ENCODE measurements at places on chromosomes 5 and 9.

- no peak for DNase-seq
Measured at GRCh38 chr5:73454379-73455036, 5.9 kb upstream of the FOXD1 start.

- DNase-seq = no peak
Measured at GRCh38 chr9:84062538-84062937, 81.9 kb downstream of the RMI1 start.

DNA sequence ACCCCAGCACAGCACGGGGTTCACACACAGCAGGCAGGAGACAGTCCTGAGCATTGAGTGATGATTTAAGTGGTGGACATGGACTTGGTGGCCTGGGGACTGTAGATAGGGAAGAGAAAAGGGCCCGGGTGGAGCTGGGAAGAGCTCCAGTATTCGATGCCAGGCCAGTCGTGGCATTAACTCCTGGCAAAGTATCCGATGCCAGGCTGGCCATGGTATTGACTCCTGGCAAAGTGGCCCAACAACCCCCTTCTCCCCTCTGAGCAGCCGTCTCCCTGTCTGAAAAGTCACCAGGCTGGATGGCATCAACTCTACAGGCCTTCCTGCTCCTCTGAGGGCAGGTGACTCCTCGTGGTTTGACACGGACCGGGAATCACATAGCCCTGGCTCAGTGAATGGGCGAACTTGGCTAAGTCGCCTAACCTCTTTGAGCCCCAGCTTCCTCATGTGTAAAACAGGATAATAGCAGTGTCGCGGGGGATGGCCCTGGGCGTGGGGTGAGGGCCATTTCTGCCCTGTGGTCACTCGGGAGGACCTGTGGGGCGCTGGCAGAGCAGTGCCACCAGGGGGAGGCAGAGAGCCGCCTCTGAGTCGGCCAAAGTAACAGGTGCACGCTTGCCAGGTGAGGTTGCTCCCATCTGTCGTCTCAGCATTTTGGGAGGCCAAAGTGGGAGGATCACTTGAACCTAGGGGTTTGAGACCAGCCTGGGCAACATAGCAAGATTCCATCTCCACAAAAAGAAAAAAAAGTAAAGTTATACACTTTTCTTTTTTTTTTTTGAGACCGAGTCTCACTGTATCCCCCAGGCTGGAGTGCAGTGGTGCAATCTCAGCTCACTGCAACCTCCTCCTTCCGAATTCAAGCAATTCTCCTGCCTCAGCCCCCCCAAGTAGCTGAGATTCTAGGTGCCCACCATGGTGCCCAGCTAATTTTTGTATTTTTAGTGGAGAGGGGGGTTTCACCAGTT, 5.7 kb upstream of the SEC16A start:
- no peak for DNase-seq

DNA sequence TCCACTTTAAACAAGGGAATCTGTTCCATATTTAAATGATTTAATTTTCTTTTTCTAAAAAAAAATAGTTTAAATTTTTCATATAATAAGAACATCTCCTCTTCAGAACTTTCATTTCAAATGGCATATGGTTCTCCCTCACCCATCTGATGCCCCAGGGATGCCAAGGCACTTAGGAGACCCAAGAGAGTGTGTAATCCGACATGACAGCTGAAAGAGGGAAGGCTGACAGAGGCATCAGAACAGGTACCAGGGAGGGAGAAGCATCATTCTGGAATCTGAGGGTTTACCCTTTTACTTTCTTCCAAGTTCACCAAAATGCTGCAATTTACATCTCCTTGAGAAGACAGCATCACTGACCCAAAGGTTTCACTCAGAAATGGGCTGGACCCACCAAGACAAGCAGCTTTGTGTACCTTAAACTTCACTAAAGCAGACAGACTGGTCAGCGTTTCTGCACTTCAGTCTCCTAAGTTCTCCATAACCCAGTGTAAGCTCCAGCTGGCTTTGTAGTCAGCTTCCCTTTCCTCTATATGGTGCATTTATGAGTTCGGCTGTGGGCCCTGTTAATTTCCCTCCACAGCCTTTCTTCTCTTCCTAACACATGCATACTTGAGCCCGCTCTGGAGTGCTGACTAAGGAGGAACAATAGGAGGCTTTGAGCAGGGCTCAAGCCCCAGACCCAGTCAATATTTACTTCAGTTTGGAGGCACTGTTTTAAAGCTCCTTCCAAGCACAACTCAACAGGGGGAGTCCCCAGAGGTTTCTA, 17.7 kb downstream of the EFNA5 start:
- no peak for DNase-seq

DNA sequence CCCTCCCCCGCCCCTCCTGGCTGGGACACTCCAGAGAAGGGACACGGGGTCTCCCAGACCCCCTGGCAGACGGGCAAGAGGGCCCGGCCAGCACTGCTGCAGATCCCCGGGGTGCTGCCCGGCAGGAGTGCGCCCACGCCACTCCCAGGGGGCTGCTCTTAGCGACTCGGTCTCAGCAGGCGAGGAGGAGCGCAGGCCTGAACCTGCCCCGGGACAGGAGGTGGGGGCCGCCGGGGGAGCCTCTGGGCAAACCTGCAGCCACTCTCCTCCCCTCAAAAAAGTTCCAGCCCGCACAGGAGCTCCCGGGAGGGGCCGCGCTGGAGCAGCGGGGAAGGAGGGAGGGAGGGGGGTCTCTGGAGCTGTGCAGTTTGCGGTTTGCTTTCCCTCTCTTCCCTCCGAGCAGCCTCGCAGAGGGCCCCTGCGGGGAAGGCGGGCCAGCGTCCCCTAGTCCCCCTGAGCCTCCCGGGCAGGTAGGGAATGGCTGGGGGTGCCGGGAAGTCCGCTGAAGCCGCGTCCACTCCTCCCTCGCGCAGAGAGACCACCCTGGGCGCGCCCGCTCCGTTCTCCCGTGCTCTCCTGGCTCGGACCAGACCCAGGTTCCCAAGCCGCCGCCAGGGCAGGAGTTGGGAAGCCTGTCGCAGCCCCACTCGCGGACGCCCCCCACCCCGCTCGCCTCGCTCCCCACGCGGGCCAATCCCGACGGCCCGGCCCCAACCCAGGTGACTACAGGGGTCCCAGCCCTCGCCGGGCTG, 44.2 kb downstream of the NACC2 start:
- no peak for DNase-seq

- DNase-seq = no peak
Measured at GRCh38 chr5:7925961-7926695, 57.2 kb downstream of the MTRR start.

GRCh38 chr9:113598451-113598850, 134.9 kb downstream of the RGS3 start:
- no peak for DNase-seq

DNA sequence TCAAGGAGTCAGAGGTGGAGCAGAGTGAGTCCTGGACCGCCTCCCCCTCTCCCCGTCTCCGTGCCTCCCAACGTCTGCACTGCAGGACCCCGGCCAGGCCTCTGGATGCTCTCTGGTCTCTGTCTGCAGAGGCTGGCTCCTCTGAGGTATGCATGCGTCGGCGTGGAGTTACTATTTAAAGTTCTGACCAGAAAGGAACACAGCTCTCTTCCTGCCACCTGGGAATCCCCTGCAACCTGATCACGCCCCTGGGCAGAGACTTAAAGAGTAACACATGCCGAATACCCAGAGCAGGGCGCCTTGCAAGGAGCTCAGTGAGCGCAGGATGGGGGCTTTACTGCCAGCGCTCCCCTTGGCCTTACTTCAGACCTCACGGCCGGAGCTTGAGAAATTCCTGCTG, 16.0 kb downstream of the ANXA6 start:
- DNase-seq = no peak

DNA sequence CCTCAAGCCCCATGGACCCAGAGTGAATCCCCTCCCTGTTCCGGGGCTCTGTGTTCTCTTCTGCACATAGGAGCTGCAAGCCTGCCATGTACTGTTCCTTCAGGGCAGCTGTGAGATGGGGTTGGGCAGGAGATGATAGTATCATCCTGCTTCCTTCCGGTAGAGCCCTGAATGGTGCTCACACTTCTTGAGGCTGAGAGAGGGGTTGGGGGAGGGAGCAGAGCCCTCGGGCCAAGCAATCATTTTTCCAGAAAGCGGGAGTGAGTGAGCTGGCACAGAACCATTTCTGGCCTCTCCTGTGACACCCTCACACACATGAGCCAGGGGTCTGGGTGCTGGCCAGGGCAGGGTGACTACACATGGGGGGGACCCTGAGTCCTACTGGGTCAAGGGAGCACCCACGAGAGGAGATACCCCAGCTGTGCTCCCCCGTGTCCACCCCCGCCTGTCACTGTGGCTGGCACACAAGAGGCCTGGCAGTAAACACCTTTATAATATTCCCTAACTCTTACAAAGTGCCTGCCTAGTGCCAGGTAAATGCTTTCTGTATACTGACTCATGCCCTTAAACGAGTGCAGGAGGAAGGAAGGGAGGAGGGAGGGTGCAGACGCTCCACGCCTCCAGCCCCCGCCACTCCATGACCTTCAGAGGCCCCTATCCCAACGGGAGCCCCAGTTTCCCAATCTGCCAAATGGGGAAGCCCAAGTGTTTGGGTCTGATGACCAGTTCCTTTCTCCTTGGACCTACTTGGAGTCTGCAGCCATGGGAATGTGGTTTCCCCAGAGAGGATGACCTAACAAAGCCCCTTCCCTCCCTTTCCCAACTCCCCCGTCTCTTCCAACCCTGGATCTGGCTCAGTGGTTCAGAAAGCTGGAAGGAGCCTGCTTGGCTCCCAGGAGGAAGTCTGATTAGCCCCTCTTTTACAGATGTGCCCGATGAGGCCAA, 15.5 kb downstream of the AKNA start:
- DNase-seq = no peak

DNA sequence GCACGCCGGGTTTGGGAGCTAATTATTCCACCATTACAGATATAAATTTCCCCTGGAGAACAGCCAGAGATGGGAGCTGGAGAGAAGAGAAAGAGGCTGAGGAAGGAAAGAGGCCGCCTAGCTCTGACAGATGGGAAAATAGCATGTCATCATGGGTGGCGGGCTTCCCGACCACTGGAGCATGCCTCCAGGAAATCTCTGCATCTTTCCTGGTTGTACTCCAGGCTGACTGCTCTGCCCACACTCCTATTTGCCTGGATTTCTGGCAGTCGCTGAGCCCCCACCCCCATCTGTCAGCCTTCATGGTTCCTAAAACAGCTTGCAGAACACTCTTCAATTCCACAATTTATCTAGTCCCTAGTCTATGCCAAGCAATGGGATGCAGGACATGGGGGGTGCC, 14.3 kb upstream of the GABRP start:
- DNase-seq = no peak

DNA sequence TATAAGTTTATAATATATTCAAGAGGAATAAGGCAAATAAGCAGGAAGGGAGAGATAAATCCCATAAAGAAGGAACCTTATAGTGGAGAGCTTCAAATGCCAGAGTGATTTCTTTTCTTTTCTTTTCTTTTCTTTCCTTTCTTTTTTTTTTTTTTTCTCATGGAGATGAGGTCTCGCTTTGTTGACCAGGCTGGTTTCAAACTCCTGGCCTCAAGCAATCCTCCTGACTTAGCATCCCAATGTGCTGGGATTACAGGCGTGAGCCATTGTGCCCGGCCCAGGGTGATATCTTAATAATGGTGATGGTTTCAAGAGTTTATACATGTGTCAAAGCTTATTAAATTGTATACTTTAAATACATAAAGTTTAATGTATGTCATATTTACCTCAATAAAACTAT, 19.6 kb upstream of the FOCAD start:
- DNase-seq = no peak

- DNase-seq = no peak
Measured at GRCh38 chr5:132447196-132447595, 43.4 kb downstream of the IRF1 start.

GRCh38 chr5:111635151-111635902, 121.7 kb downstream of the NREP start:
- DNase-seq = no peak

GRCh38 chr5:160520609-160521391, 99.1 kb downstream of the PTTG1 start:
- no peak for DNase-seq

DNA sequence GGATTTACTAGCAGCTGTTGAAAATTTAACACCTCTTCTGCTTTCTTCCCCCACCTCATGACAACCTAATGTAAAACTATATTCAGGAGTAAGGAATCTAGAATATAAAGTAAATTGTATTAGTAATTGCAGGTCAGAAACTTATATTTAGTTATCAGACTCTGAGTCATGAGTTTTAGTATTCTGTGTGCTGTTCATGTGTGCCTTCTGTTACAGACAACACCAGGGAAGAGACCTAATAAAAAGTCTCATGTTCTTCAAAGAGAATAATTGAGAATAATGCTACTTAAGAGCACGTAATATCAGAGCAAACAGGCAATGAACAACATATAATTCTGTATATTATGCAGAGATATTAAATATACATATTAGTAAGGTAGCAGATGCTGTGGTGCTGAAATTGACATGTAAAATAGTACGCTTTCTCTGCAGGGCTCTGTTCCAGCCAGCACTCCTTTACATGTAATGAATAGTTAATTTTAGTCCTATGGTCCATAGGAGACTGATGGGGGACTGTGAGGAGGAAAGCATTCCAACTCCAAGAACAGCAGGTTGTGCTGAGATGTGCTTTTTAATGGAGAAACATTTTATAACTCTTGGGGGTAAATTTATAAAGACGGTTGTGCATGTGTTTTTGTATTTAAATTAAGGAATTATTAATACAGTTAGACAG, 106.4 kb downstream of the ZSWIM6 start:
- DNase-seq = no peak

DNA sequence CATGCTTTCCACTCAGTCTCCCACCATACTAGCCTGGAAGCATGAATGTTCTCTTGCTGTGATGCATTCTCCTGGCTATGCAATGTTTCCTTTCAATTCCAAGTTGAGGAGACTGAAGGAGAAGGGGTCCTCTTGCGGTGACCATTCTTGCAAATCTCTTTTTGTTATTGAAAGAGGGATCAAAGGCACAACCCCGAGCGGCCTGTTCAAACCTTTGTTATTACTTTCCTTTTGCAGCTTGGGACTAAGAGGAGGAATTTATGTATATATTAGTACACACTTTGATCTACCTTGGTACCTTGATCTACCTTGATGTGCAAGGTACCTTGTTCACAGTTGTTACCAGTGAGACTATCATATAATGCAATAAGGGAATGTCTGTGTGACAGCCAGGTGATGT, 147.3 kb downstream of the KCTD16 start:
- no peak for DNase-seq

DNA sequence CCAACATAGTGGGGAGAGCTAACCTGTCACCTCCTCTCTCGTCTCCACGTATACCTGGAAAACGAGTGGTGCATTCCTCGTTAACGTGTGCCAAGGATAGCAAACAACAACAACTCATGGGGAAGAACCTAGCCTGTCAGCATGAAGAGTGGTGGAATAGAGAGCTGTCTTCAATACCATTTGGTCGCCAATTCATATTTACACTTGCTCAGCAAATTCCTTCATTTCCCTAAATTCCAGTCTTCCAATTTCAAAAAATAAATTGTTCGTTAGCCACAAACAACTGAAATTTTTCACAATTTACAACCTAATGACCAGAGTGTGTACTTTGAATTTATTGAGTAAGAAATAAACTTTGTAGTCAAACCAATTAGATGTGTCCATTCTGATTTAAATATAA, 344.8 kb downstream of the NTRK2 start:
- DNase-seq = no peak

GRCh38 chr9:32787816-32788215, 4.5 kb downstream of the TMEM215 start:
- DNase-seq = no peak
